T follicular helper cell (primary cell): ENCODE measurements at places on chromosomes 5 and 9.

DNA sequence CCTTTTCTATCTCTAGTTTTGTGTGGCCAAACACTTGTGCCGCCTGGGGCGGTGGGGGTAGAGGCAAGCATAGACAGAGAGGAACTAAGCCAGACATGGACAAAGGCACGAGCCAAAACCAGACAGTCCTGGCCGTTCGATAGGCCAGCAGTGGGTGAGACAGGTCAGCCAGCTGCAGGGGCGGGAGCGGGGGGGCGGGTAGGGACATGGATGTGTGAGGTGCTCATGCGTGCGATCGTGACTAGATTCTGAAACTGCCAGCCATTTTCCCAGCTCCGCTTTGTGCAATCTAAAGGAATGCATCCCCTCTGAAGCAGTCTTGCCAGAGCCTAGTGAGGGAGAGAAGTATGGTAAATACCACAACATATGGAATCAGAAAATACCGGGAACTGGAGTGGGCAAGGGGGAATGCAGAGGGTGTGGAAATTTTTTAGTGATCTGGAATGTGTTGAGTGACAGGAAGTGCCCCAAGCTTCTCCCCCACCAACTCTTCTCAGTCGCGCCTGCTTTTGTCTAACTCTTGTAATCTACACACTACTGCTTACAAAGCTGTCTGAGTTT, 111.9 kb downstream of the NR6A1 start:
- DNase-seq, result no peak

- DNase-seq, result no peak
These were observed 69.4 kb upstream of the TBC1D2 start for GRCh38 chr9:98324801-98325200.

DNA sequence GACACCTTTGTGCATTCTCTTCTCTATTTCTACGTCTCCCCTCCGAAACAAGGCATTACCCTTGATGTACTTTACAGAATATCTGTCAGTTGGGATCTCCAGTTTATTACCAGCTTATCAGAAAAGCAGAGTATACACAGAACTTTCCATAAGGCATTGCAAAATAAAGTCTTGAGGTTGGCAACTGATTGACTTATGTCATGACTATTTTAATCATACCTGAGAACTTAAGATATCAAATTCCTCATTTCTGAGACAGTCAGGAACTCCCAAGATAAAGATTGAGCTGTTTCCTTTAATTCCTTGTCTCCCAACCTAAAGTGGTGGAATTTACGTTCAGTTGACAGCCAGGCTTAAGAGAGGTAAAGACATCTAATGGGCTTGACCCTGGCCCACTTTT, 110.9 kb downstream of the MEF2C start:
- DNase-seq, result no peak

GRCh38 chr9:136656183-136656738, 6.5 kb upstream of the EGFL7 start:
- DNase-seq, result no peak
